Cerebellum (tissue), 4 donors: ENCODE measurements at places on chromosomes 5 and 9.

DNA sequence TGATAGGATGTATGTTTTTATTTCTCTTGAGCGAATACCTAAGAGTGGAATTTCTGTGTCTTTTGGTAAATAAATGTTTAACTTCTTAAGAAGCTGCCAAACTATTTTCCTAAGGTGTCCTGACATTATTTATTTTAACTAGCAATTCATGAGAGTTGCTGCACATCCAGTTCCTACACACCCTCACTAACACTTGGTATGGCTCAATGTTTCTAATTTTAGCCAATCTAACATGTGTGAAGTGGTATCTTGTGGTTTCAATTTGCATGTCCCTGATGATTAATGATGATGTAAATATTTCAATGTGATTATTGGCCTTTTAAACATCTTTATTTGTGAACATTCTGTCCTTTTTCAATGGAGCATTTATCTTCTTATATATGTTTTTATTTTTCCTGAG, 2095.5 kb upstream of the C9orf72 start:
- DNase-seq: no peak

DNA sequence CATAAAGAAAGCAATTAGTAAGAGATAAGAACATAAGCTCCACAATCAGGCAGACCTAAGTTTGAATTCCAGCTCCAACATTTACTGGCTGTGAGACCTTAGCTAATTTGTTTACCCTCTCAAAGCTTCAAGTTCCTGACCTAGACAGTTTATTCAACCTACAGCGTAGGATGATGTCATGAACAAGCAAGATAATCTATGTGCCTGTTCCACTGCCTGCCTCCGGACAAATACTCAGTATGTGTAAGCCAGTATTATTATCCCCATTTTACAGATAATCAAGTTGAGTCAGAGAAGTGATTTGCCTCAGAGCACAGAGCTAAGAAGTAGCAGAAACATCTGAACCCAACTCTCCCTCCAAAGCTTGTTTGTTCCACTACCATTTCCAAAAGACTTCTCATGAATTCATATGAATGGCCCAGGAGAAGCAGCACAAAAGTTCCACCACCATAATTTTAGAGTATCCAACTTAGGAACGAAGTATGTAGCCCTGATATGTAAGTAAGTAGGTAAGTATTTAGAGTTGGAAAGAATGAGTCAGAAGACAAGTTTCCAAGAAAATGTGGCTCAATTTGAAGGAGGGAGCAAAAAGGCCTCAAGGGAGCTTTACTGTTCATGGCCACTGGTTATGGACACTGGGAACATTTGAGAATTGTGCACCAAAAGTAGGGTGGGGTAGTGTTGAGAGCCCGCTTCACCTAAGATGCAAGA, 398.2 kb downstream of the NFIB start:
- DNase-seq: no peak

DNA sequence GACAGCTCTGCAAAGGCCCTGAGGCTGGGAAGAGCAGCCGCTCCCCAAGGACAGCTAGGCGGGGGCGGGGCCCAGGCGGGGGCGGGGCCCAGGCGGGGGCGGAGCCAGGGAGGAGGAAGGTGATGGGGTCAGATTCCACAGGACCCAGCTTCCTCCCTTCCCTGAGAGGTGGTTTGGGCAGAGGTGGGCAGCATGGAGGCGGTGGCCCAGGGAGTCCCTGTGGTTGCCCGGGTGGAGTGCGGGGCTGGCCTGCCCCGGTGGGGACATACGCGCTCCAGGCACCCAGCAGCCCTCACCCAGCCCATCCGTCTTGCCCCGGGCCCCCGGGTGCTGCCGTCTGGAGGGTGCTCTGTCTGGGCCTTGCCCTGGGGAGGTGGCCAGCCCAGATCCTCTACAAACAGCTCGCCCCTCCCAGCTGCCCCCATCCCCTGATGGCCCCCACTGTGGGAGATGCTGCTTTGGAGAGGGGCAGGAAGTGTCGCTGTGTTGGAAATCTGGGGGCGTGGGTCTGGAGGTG, 11.0 kb upstream of the RNU6ATAC start:
- no peak for DNase-seq

DNA sequence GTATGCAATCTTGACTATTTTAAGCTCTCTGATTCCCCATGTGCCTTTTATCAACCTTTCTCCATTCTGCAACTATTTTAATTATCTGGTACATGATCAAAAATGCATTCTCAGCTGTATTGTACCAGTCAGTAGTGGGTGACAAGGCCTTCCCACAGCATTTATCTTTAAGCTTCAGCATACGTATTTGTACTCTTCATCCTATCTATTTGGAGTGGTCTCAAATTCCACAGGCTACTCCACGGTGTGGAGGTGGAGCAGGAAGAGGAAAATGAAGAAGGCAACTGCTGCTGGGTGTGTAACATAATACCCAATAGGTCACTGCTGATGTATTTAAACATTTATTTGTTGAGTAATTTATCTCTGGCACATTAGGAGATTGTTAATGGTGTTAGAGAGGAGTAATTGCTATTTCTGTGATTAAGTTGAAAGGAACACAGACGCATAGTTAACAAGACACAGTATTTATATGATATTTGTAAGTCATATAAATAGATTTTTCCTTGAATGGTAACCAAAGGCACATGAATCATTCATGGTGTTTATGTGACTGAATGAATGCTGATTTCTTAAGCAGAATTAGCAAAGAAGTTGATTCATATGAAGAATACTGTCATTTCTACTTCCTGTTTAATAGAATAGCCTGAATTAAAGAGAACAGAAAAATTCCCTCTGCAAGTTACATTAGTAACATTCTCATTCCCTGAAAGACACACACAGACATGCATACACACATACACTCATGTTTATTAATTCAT, 153.8 kb upstream of the NR3C1 start:
- no peak for DNase-seq

DNA sequence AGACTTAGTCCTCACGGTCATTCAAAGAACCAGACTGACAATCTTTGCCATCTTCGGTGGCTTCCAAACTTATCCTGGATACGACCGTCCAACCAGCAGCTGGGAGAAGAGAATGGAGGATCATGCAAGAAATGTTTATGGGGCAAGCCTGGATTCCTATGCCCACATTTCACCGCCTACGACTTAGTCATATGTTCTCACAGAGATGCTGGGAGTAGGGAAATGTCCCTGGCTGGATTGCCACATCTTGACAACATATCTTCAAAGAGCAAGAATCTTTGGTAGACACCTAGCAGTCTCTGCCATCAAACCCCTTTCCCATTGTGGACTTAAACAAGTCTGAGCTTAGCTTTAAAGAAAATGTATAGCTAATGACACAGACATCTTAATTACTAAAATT, 5.0 kb downstream of the MED7 start:
- DNase-seq: no peak

DNA sequence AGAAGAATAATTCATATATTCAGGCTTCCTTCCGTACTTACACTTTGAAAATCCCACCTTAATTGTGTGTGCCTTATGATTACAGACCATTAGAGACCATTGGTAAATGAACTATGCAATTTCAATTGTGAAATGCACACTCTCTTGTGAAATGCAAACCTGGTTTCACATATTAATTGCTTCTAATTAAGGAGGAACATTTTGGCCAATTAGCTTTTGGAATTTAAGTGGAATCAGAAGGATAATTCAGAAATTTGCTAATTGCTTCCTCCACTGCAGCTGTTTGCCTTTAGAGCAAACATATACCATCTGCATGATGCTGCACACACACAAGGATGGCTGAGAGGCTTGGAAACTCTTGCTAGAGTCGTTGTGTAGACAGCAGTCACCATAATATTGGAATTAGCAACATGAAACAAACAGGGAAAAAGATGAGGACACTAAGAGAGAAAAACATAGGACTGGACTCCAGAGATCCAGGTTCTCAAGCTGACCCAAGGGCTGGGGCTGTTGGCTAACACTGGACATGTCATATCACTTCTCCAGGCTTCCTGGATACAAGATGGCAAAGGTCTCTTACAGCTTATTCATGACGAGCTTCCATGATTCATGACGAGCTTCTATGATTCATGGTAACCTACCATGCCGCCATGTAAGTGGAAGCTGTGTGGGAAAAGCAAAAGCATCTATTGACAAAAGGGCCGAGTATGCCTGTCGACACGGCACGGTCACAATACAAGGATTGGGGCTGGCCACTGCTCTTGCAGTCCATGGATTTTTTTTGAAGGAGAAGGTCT, 78.0 kb downstream of the PTCH1 start:
- no peak for DNase-seq

- peak; percentile 19 for DNase-seq
These were observed 39.0 kb downstream of the SMARCA2 start for GRCh38 chr9:2053883-2054845.

DNA sequence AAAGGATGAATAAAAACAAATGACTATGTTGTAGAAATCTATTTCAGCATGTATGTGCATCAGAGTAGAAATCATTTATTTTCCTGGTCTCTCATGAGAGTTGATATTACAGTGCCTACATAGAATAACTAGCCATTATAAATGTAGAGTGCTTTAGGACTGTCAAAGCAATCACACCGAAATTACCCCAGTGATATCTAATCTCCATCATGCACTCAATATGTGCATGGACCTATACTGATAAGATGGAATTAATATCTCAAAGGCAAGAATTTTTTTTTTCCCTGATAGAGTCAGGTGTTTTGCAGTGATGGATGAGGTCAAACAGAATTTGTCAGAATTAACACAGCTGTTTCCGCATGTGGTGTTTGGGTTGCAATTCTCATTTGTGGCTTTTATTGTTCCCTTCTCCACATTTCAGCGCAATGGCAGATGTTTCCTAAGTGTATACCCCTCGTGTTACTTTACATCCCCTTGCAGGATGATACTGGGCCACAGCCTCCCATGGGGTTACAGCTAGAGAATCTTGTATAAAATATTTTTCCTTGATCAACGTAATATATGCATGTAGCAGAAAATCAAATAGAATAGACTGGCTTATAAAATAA, 298.8 kb downstream of the RASEF start:
- no peak for DNase-seq

DNA sequence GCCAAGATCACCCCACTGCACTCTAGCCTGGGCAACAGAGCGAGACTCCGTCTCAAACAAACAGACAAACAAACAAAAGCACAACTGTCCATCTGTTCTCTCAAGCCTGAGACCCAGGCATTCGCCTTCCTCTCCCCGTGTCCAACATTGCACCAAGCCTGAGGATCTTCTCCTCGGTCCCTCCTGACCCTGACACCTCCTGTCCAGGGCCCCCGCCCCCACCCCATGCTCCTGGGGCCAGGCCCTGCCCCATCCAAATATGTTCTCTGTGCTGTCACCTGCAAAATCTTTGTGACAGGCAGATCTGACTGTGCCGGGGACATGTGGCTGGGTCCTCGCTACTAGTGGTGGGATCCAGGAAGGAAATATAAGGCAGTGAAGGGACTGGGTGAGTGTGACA, 33.4 kb upstream of the UNC5A start:
- no peak for DNase-seq

GRCh38 chr5:128671943-128672342, 133.9 kb upstream of the FBN2 start:
- DNase-seq: no peak

- DNase-seq: no peak
These were observed 144.1 kb downstream of the ENTREP1 start for GRCh38 chr9:69469136-69469535.

DNA sequence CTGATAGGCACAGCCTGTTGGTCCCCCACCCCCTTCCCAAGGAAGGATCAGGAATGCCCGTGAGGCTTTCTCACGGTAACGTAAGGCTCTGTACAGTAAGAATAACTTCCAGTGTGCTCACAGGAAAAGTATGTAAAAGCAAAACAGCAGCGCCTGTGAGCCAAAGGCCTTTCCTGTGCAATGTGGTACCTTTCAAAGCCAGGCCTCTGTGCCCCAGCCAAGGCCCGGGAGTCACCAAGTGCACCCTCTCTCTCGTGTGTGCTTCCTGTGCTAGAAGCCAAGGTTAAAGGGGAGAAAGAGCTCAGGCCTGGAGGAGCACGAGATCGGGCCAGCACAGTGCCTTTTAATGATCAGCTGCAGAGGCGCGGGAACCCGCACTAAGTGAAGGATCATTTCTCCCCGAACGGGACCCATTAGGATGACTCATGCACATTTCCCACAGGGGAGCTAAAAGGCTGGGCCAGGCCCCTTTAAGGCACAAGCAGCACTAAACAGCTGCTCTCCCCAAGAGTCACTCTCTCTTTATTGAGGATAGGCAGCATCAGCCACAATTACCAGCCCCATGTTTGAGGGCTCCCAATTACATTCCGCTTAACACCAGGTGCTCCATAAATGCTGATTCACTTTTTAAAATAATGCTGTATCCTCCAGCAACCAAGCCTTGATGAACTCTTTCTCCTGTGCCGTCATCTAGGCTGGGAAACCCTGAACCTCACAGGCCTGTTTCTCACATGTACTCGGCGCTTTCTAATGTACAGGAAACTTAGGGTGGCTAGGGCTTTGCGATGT, 42.8 kb downstream of the SHB start:
- DNase-seq: no peak
